Right atrium auricular region (tissue), 2 donors: ENCODE measurements at places on chromosomes 12 and 14. TPM values are rescaled to one million over a fixed set of nuclear protein-coding genes. Genes with fewer than 3 reads are reported as not detected.

The NPAS3 gene
- 1.3 TPM for total RNA-seq

DNA sequence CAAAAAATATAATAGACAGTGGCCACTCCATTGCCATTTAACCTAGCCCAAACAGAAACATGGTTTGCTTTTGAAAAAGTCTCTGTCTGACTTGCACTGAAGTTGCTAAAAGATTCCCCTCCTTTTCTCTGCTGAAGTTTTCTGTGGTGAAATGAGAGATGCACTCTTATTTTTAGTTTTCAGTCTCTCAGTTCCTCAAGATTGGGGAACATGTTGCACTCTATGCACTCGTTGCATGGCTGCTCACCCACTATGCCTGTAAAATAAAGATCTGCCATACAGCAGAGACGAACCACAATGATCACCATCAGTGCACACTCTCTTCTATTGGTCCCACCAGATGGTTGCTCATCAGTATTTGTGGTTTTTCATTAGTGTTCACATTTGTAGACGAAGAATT is 13.1 kb upstream of the DAAM1 start:
- DNase-seq: no peak

DNA sequence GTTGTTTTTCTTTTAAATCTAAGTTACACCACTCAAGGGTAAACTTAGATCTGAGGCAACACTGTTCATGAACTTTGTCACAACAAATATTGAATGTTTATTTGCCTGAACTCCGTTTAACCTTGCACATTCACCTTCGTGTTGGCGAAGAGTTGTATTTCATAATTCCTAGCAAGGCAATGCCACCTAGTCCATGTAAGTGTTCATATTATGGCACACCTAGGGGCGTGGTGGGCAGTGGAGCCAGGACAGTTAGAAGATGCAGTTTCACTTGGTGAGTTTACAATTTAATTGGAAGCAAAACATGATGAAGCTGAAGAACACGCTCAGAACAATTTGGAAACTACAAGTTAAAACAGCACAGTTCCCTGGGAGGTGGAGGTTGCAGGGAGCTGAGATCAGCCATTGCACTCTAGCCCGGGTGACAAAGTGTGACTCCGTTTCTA is 30.4 kb upstream of the GNPNAT1 start:
- DNase-seq: no peak

DNA sequence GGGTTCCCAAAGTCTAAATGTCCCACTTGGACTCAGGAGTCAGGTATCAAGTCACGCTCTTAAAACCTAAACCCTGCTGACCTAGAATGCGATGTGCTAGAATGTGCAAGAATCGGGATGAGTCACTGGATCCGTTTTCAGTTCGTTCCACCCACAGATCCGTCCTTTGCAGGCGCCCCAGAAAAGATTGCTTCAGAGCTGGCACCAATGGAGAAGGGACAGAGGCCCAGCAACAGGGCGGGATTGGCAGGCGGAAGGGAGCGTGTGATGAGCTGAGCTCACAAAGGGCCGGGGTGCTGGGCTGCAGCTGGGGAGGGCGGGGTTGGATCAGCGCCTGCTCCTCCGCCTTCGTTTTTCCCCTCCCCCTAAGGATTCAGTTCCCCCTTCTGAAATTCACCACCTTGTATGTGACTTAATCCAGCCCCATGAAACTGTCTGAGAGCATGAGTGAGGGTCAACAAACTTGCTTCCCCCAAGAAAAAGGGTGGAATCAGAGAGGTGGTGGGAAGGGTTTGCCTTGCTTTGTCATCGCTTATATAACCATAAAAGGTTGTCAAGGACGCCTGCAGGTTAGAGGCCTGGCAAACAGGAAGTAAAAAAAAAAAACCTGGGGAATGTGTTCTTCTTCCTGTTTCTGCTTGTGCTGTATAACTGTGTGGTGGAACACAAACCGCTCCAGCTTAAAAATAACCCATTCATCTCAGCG is 2.8 kb upstream of the UBC start:
- peak; percentile 99 for DNase-seq
